ENCODE measurements at places on chromosomes 6 and 20. TPM values are rescaled to one million over a fixed set of nuclear protein-coding genes. Genes with fewer than 3 reads are reported as not detected.

- no peak for DNase-seq
Observed at GRCh38 chr6:79559706-79560105, 22.5 kb upstream of the LCA5 start.

- no peak for DNase-seq
Observed at GRCh38 chr6:22717915-22718314, 148.5 kb downstream of the HDGFL1 start.

DNA sequence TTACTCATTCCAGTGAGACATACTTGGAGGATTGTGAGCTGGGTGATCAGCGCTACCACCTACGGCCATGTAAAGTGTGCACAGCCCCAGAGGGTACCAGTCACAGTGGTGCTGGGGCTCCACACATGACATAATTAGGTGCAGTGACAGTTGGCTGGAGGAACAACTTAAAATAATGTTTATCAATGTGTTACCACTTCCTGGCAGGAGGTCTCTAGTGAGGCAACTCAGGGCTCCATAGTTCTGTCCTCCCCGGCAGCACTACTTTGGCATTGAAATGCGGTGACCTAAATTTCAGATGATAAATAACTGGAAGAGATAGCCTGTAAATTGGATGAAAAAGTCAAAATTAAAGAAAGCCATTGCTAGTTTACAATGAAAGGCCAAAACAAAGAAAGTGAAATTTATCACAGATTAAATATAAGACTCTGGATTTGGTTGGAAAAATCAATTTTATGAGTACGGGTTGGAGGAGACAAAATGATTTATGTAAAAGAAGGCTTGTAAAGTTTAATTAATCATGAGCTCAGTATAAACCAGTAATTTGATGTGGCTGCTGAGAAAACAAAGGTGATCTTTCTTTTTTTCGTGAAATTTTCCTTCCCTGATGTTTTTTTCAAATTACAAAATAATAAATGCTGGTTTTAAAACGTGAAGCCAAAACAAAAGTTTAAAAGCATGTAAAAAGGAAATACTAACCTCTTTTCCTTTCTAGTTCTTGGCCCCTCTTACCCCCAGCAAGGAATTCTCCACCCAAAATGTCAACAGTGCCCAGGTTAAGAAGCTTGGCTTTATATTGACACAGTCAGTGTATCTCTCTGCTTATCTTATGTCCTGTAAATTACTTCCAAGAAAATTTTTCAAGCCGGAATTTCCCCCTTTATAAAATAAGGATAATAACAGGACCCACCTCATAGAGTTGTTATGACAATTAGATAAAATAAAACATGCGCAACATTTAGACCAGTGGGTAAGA, 126.7 kb upstream of the NOX3 start:
- DNase-seq: no peak

DNA sequence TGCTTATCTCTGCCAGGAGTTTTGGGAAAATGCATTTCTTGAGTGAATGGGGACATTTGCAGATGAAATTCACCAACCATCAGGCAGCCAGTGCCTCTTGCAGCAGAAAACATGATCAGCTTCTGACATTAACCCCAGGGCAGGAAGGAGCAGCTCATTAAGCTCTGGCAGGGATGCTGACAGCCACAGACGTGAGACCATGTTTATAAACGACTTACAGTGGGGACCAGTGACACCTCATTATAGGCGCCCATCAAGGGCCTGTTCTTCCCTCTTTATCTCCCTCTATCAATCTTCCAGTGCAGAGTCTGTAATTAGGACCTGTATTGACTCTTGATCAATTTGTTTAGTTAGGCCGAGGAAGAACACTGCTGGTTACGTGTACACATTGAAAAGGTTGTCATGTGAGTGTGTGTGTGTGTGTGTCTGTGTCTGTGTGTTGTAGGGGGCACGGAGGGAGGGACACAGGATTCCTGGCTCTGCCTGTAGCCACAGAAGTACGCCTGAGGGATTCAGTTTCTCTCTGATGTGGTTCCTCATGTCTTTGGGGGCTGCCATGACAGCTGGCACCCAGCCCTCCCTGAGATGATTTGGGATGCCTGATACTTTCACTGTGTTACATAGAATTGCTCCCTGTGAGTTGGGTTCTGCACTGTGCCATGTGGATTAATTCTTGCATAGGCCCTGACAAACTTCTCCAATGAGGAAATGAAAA, 428.4 kb upstream of the CHD6 start:
- no peak for DNase-seq

The WFDC12 gene
- total RNA-seq: not detected

DNA sequence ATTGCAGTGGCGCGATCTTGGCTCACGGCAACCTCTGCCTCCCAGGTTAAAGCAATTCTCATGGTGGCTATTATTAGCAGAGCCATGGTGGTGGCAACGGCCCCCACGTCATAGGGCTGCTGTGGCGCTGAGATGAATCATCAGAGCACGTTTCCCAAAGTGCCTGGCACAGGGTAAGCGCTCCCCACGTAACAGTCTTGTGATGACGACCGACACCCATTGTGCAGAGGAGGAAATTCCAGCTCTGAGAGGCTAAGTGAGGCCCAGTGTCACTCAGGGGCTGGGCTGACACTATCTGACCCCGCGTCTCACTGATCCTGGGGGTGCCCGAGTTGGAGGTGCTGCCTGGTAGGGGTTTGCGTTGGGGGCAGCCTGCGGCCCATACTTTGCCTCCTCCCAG, 16.2 kb downstream of the SUN5 start:
- no peak for DNase-seq

DNA sequence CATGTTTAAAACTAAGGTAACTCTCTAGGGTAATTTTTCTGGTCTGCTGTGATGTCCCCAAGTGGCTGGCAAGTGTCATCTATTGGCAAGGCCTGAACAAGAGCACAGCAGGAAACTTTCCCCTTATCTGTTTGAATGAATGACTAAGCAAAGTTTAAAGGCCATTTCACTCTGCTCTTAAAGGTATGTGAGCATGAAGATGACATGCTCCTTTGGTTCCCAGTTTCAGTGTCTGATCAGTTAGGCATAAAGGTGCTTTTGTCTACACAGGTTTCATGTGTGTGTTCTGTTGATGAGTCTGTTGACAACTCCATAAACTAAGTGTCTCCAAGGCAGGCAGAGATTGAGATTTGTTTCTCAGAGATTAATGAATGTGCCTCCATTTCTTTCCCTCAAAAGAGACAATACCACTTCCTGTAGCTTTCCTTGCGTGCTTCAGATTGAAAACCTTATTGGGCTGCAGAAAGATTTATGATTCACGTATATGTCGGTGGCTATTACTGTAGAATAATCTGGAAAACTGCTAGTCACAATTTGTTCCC, 83.9 kb downstream of the MAP3K7 start:
- DNase-seq: no peak

The NRN1 gene
- 3.1 TPM for total RNA-seq

GRCh38 chr20:61664556-61665320, 400.9 kb downstream of the TAF4 start:
- no peak for DNase-seq

DNA sequence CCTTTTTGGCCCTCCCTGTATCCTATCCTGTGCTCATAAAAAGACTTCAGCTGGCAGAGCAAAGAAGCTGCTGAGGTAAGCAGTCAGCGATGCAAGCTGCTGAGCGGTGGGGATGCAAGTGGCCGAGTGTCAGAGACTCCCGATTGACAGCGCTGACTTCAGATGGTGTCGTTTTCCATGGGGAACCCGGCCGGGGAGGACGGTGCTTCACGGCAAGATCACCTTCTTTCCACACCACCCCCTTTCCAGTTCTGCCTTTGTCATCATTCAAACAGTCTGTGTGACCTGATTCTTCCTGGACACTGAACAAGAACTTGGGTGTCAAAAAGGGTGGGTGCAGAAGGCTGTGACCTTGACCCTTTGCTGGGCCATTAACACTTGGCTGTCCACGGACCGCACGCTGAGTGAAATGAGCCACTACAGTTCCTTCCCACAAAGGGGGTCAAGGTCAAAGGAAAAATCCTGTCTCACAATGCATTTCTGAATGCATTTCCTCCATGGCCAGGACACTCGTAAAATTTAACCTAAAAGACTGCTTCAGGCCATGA, 52.9 kb upstream of the UNC93A start:
- no peak for DNase-seq

The TRAPPC3L gene
- total RNA-seq: not detected

DNA sequence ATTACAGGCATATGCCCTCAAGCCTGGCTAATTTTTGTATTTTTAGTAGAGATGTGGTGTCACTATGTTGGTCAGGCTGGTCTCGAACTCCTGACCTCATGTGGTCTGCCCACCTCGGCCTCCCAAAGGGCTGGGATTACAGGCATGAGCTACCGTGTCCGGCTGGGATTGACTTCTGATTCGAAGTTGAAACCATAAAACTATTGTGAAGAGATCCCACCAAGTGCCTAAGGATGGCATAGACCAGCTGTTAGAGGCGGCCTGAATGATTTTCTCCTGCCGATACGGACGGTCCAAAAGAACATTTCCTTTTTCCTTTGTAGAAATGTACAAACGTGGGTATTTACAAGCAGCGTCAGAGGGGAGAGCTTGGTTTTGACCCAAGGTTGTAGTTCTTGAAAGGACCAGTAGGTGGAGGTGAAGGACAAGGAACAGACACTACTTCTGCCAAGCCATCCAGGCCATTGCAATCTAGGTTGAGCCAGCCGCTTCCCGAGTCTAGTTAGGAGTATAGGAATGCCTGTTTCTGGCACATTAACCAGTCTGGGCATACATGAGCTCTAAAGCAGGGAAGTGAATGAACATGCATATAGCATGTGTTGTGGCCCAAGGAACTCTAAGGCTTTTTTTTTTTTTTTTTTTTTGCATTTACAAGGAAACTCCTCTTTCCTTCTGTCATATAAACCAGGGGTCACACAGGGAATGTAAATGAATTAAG, 29.0 kb downstream of the MOCS3 start:
- no peak for DNase-seq

DNA sequence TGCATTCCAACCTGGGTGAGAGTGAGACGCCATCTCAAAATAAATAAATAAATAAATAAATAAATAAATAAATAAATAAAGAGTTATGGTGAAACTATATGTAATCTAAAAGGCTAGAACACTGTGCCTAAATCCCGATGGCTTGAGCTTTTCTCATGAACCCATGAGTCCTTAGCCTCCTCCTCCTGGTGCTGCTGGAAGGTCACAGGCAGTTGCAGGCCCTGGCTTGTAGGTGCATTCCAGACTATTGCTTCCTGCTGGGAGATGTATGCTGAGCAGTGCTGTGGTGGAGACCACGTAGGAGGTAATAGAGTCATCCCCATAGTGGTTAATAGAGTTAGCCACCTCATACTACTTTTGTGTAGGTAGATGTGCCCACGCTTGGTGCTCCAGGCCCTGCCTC, 12.5 kb downstream of the PTK7 start:
- DNase-seq: no peak

DNA sequence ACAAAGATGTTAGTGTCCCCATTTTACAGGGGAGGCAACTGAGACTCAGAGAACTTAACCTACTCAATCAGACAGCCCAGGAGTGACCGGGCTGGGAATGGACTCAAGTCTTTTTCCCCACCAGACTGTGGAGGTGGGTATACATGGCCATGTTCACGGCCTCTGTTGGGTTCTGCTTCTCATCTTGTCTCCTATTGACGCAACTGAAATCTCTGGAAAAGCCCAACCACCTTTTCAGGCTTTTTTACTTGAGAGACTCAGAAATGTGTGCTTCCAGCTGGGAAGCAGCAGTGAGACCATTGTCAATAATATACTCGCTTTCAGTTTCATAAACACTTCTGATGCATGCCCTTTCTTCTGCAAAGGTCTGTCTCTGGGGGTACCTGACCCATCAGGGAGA, 70.7 kb downstream of the SOBP start:
- DNase-seq: no peak

GRCh38 chr6:46642928-46643751, 9.5 kb downstream of the CYP39A1 start:
- no peak for DNase-seq

- DNase-seq: no peak
Observed at GRCh38 chr6:36461646-36462045, 18.8 kb downstream of the KCTD20 start.

DNA sequence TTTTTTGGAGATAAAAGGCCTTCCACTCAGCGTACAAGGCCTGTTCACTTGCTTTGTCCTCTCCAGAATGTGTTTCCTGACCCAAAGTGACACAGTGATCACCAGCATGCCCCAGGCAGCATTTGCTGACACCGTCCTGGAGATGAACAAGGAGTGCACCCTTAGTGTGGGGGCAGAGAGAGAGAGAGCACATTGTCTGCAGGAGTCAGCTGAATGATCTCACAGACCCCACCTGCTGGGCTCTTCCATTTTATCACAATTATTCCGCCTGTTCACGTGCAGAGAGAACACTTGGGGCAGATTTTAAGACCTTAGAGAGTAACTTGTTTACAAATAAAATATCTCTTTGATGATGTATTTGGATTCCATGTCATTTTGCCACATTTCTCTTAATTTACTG, 22.4 kb upstream of the MAS1L start:
- DNase-seq: no peak

DNA sequence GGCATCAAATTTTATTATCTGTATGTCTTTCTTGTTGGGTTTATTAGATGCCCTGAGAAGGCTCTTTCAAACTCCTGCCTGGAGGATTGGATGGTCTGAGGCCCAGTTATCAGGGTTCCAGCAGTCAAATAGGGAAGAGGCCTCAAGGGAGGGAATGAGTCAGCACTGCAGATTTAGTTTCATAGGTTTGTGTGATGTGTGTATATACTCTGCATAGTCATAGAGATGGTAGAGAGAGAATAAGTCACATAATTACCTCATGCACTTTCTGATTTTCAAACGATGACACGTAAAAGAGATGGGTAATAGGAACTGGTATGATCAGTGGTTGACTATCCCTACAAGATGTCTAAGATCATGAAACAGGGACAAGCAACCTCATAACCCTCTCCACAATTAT, 82.1 kb downstream of the ADAT2 start:
- DNase-seq: no peak

DNA sequence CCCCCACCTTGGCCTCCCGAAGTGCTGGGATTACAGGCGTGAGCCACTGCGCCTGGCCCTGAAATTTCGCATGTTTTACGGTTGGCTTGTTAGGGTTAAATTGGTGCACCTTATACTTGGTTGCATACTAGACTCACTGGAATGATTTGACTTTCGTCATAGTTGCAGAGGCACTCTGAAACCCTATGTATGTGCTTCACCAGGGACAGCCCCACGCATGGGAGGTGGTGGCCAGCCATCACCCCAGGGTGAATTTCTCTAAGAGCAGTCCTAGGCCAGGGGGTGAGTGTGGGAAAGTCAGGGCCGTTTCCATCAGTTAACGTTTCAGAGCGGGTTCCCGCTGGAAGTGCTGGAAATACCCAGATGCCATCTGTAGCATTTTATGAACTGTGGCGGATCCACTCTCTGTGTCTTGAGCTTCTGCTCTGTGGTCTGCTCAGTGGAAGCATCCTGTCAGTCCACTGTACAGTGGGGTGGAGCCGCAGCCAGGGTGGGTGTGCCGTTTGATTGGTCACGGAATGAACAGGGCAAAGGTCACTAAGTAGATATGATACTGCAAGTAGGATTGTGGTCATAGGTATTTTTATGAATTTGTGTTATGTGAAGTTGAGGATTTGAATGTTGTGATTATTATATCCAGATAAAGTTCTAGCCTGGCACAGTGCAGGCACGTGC, 13.2 kb downstream of the DNAJC5 start:
- no peak for DNase-seq

- no peak for DNase-seq
Observed at GRCh38 chr20:6200092-6200491, 77.3 kb upstream of the FERMT1 start.
